Naive thymus-derived CD8-positive, alpha-beta T cell (primary cell): ENCODE measurements at places on chromosomes 12 and 14. TPM values are rescaled to one million over a fixed set of nuclear protein-coding genes. Genes with fewer than 3 reads are reported as not detected.

The MIP gene
- not detected for total RNA-seq

The KRT85 gene
- not detected for total RNA-seq

The BDKRB2 gene
- not detected for total RNA-seq

The PAWR gene
- 8.1 TPM for total RNA-seq

The CPNE6 gene
- total RNA-seq = not detected

The WNT5B gene
- not detected for total RNA-seq

The SMCO2 gene
- not detected for total RNA-seq

The SLIRP gene
- total RNA-seq = 44.8 TPM

The RPL36AL gene
- total RNA-seq = 259 TPM

The TNFRSF1A gene
- 91.7 TPM for total RNA-seq

The MYF5 gene
- not detected for total RNA-seq

The GPN3 gene
- 14.0 TPM for total RNA-seq

DNA sequence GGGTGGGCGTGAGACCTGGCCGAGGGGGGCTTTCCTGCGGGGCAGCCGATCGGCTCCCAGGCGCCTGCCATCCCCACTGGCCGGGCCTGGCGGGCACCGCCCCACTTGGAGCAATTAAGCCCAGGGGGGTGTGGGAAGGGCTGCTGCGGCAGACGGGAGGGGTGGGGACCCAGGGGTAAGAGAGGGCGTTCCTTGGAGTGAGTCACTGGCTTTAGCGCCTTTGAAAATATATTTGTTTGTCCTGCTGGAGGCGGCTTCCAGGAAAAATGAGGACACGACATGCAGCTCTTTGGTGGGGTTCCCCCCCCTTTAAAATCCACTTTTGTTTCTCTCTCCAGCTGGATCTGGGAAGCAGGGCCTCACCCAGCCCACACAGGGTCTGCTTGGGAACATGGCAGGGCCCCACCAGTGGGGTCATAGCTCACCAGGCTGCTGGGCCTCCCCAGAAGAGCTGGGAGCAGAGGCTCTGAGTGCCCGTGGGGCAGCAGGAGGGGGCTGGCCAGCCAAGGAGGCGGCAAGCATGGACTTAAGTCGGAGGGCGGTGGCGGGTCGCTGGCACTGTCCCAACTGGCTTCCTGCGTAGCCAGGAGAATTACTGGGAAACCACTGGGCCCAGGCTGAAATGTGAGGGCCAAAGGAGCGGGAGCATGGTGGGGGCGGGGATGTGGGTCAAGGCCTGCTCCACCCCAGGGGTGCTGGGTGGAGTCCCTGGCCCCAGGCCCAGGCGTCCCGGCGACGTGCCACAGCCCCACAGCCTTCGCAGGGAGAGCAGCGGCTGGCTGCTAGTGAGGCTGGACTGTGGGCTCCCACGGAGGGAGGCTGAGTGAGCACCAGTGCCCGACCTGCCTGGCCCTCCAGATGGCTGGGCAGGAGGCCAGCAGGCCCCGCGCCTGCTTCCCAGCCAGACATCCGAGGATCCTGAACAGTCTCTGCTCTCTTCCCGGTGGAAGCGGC lies 128.0 kb downstream of the RFLNA start:
- no peak for DNase-seq
- no peak overlapping the region for H3K27ac ChIP-seq
- H3K36me3 ChIP-seq = no peaks in the 10 kb centered on the region
- no peaks in the 10 kb centered on the region for H3K4me1 ChIP-seq
- no peak overlapping the region for H3K4me3 ChIP-seq

DNA sequence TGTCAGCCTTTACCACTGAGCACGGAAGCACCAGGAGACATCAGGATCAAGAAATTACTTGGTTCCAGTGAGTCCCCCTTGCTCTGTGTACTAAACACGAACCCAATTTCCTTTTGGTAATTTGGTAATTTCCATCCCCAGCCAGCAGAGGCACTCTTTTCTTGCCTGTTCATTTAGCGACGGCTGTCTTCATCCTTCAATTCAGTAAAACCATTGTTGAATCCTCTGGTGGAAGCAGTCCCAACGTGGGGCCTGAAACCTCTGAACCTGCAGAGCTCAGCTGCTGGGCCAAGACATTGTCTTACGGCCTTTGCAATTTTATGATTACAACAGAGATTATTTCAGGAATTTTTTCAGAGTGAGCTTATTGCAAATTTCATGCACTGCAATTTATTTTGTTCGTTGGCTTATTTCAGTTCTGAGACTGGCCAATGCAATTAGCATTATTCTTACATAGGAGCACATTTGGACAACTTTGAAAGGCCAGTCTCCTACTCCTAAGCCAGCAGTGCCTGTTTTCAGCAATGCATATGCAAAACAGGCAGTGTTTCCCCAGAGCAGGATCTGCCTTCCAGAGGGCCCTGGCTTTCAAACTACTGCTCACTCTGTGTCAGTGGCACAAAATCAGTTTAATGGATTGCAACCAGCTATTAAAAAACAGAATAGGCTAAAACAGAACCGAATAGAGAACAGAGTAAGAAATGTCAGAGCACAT lies 372.9 kb upstream of the TMEM132C start:
- no peaks in the 10 kb centered on the region for H3K36me3 ChIP-seq
- H3K27ac ChIP-seq = no peak overlapping the region

GRCh38 chr12:47770086-47770726 lies 2.8 kb upstream of the SLC48A1 start:
- DNase-seq = no peak
- H3K4me1 ChIP-seq = peaks cover 23% of the 10 kb centered on the region
- H3K4me3 ChIP-seq = no peak overlapping the region
- H3K27ac ChIP-seq = no peak overlapping the region
- no peaks in the 10 kb centered on the region for H3K36me3 ChIP-seq

DNA sequence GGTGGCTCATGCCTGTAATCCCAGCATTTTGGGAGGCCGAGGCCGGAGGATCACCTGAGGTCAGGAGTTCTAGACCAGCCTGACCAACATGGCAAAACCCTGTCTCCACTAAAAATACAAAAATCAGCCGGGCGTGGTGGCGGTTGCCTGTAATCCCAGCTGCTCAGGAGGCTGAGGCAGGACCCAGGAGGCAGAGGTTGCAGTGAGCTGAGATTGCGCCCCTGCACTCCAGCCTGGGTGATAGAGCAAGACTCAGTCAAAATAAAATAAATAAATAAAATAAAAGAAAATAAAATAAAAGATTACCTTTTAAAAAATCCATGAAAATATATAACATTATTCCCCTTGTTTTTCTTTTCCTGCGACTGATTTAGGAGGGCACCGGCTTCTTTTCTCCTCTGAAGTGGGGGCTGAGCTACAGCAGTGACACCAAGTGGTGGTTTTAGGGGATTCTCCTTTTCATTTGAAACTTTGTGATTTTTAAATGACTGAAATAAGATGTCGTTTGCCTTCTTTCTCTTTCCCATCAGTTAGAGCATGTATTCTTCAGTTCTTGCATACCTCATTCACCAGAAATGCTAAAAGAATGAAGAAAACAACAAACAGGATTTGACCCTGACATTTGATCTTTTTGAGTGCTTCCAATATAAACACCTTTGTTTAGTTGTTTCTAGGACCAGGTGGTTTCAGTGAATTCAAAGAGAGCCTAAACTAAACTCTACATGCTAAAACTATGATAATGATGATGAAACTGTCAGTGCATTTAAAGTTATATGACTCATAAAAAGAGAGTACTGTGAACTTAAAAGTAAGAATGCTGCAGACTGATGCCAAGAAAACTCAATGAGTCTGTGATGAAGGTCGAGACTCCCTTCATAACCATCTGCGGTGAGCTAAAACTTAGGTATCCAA lies 22.6 kb upstream of the PKP2 start:
- no peak overlapping the region for H3K4me3 ChIP-seq

DNA sequence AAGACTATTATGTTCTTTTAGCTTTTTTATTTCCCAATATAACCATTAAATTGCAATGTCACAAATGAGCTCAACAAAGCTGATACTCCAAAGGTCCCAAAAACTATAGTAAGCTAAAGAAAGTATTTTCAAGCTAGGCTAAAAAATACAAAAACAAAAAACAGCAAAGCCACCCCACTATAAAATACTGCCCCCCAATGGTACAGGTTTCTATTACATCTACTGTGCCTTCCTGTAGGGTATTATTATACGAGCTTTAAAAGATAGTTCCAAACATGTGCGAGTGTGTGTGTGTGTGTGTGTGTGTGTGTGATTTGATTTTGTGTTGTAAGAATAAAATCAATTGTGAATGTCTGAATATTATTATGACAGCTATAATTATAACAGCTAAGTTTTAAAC lies 1.1 kb downstream of the IFNG start:
- H3K4me3 ChIP-seq = no peak overlapping the region
- no peaks in the 10 kb centered on the region for H3K4me1 ChIP-seq

- H3K36me3 ChIP-seq = no peaks in the 10 kb centered on the region
- H3K4me1 ChIP-seq = peaks cover 6% of the 10 kb centered on the region
Observed at GRCh38 chr14:103260629-103261124, 73.4 kb upstream of the EIF5 start.

GRCh38 chr12:45644541-45644940 lies 85.0 kb upstream of the ARID2 start:
- peak overlapping the region; percentile 33 for H3K27ac ChIP-seq
- DNase-seq = no peak
- H3K4me3 ChIP-seq = peak overlapping the region; percentile 38
- no peaks in the 10 kb centered on the region for H3K36me3 ChIP-seq
- peaks cover 10% of the 10 kb centered on the region for H3K4me1 ChIP-seq
- peaks cover 3% of the 10 kb centered on the region for H3K27me3 ChIP-seq

GRCh38 chr12:122982477-122982815 lies 2.0 kb downstream of the ARL6IP4 start:
- peaks cover 3% of the 10 kb centered on the region for H3K36me3 ChIP-seq
- peak overlapping the region; percentile 43 for H3K27ac ChIP-seq
- H3K4me3 ChIP-seq = peak overlapping the region; percentile 83
- H3K27me3 ChIP-seq = no peaks in the 10 kb centered on the region
- peaks cover 62% of the 10 kb centered on the region for H3K4me1 ChIP-seq
- DNase-seq = no peak

DNA sequence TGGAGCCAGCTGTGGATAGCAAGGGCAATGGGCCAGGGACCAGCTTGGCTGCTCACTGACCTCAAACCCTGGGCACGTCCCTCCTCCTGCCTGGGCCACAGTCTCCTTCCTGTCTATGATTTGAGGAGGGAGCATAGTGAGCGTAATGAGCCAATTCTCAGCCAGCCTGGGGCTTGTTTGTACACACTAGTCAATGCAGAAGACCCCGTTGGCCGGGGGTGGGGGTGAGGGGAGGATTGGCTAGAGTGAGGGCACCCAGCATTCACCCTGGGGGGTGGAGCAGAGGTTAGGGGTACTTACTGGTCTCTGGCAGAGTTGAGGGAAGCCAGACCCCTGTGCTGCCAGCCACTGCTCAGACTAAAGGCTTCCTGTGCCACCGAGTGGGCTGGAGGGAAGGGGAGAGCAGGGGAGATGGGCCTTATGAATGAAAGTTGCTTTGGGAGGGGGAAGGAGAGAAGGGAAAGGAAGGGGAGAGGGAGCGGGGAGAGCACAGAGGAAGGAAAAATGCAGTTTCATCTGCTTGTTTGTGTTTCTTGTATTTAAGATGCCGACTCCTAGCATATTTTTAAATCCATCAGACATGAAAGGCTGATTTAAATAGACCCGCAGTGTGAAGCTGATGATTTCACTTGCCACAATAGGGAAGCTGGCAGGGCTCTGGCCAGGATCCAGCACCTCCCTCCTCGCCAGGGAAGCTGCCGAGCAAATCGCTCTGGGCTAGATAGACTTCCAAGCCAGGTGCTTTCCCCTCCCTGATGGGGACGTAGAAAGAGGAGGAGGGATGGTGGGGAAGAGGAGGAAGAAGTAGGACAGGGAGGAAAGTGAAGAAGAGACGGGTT lies 114.0 kb downstream of the PRMT8 start:
- H3K27ac ChIP-seq = peak overlapping the region; percentile 80
- H3K4me3 ChIP-seq = no peak overlapping the region
- H3K36me3 ChIP-seq = peaks cover 12% of the 10 kb centered on the region
- H3K27me3 ChIP-seq = peaks cover 4% of the 10 kb centered on the region

- peaks cover 6% of the 10 kb centered on the region for H3K27me3 ChIP-seq
- no peaks in the 10 kb centered on the region for H3K36me3 ChIP-seq
- no peaks in the 10 kb centered on the region for H3K4me1 ChIP-seq
- no peak overlapping the region for H3K4me3 ChIP-seq
- DNase-seq = no peak
Observed at GRCh38 chr14:95033682-95034632, 123.4 kb downstream of the DICER1 start.

GRCh38 chr14:22472935-22473854 lies 115.8 kb downstream of the DAD1 start:
- H3K36me3 ChIP-seq = no peaks in the 10 kb centered on the region
- no peaks in the 10 kb centered on the region for H3K27me3 ChIP-seq
- no peak overlapping the region for H3K27ac ChIP-seq
- no peak for DNase-seq

DNA sequence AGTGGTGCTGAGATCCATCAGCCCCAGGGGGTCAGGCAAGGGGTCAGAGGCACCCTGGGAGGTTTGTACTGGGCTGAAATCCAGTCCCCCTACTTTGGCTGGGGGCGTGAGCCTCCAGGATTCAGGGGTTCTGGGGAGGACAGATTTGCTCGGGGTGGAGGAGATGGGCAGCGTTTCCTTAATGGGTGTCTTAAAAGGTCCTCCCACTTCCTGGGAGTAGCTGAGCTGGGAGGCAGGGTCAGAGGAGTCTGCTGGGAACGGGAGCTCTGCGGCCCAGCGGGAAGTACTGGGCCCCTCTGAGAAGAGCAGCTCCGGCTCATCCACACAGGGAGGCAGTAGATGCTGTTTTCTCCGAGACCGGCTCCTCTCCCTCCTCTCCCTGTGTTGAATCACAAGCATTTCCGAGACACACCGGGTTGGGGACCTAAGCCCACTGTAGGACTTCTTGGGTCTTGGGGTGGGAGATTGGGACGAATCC lies 2.1 kb upstream of the TEX52 start:
- H3K36me3 ChIP-seq = peaks cover 26% of the 10 kb centered on the region
- no peak overlapping the region for H3K4me3 ChIP-seq
- H3K27ac ChIP-seq = no peak overlapping the region
- H3K4me1 ChIP-seq = peaks cover 2% of the 10 kb centered on the region
